SW 1271 (cell line): ENCODE measurements at places on chromosomes 6 and 20.

- no peak for DNase-seq
These were observed 156.1 kb upstream of the SMLR1 start for GRCh38 chr6:130671119-130671518.

- DNase-seq, result no peak
These were observed 173.2 kb downstream of the TMEM242 start for GRCh38 chr6:157150076-157150475.

DNA sequence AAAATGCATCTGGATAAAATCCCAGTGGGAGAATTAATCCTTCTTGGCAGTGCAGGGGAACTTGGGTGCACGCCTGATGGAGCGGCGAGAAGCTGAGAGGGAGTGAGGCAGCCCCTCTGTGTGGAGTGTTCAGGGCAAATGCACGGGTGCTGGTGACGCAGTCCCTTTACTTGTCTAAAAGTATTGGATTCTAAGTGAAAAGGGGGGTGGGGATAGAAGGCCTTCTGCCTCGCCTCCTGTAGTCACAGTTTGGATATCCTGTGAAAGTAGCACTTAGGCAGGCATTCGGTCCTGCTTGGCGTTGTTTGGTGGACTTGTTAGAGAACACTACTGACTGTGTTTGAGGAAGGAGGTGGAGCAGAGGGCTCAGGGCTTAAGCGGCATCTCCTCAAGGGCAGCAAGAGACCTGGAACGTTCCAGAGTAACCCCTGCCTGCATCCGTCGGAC, 39.3 kb downstream of the PHACTR3 start:
- no peak for DNase-seq

GRCh38 chr20:41141153-41141815, 3.9 kb downstream of the PLCG1 start:
- no peak for DNase-seq

- no peak for DNase-seq
These were observed 28.4 kb upstream of the SAYSD1 start for GRCh38 chr6:39143238-39143930.

GRCh38 chr20:1790386-1790785, 104.8 kb upstream of the SIRPA start:
- no peak for DNase-seq

DNA sequence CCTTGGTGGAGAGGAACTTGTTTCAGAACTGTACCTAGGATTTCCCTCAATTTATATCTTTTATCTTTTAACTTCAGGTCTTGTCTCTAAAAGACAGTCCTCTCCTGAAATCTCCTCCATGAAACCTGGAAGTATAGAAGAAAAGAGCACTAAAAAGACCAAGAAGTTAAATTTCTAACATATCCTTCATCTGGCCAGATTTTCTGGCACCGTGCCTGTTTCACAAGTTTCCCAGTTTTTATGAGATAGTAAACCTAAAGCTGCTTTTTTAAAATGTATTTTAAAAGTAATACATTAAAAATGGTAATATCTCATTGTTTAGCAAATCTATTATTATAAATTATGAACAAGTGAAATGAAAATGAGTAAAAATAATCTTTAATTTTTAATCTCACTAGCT, 348.3 kb upstream of the RSPO3 start:
- DNase-seq, result no peak

DNA sequence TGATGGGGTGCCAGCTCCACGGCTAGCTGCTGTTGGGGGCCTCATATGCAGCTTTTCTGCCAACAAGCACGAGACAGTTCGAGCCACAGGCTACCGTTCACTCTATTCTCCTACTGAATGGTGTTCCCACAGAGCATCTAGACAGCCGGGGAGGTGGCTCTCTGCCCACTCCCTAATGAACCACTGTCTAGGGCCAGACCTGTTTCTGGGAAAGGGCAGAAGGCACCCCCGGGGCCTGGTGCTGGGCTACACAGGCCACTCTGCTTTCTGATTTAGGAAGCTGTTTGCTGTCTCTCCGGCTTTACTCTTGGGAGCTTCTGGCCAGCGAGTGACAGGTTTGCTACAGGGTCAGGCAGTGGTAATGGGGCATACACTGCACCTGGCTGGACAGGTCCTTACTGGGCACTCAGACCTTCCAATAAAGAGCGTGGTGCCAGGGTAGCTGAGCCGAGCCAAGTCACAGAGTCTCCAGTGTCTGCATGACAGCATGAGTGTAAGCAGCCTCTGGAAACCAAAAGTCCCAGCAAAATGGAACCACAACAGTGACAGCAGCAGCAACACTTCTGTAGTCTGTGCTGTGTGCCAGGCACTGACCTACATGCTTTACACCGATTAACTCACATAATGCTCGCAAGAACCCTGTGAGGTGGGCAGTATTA, 8.4 kb downstream of the CCDC167 start:
- DNase-seq, result no peak

DNA sequence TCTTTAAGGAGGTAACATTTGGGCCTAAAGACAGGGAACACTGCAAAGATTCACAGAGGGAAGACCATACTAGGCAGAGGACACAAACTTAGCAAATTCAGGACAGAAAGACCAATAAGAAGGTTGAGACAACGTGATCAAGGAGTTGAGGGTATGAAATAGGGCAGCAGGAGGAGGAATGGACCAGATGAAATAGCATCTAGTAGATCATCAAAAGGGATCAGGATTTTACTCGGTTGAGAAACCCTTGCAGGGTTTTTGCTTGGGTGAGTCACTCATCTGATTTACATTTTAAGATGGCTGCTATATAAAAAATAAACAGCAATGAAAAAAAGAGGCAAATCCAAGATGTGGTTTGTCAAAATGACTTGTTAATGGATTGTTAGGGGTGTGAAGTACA, 4.7 kb downstream of the BCLAF1 start:
- DNase-seq, result no peak

DNA sequence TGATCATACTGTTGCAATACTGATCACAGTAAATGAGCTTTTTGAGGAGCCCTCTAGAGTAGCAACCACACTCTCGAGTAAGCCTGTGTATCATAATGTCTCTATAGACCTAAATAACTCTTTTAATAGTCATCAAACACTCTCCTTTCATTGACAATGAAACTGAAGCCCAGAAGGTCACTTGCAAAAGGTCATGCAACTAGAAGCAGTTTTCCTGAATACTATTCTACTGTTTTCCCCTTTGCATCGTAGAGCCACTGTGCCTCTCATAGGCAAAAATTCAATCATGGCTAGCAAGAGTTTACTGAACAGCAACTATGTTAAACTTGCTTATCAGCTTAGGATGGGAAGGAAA, 105.3 kb downstream of the HIVEP2 start:
- no peak for DNase-seq

GRCh38 chr6:5030596-5031136, 26.8 kb upstream of the RPP40 start:
- peak; percentile 7 for DNase-seq

- no peak for DNase-seq
These were observed 62.0 kb downstream of the KCNS1 start for GRCh38 chr20:45038745-45039474.

DNA sequence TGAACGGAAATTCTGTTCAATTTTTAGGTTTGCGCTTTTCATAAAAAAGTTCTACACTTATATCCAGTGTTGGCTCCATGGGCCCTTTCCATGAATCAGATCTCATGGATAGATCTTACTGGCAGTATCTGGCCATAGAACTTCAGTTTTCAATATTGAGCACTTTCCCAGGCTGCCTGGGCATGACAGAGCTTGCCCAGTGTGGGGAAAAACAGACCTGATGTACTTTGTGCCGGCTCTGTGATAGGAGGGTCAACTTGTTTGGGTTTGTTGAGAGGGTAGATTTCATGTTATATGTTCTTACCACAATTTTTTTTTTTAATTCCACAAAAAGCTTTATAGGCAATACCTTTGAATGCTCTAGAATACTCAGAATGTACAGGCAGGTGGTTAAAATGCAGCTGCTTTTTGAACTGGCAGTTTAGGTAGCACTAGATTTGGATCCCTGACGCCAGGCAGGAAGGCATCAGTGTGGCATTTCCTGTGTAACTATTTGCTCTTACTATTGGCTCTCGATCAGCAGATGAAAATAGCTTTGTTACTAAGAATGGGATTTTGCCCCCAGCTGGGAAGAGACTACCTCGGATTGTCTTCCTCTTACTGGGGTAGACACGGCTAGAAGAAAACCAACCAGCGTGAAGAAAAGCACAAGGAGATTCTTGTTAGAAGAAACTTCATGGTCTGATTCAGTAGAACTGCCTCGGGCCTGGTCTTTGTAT, 404.9 kb upstream of the SOX4 start:
- DNase-seq, result no peak

GRCh38 chr6:65638047-65638831, 68.8 kb downstream of the EYS start:
- DNase-seq, result no peak

- no peak for DNase-seq
These were observed 24.2 kb upstream of the PCSK2 start for GRCh38 chr20:17202673-17203072.

DNA sequence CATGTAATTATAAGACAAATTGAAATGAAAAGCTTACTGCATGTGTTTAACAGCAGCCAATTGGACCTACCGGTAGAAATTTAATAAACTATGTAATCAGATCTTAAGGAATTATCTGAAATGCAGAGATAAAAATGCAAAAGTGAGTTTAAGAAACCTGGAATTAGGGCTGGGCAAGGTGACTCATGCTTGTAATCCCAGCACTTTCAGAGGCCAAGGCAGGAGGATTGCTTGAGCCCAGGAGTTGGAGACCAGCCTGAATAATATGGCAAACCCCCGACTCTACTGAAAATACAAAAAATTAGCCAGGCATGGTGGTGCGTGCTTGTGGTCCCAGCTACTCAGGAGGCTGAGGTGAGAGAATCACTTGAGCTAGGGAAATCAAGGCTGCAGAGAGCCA, 74.1 kb downstream of the HFE start:
- no peak for DNase-seq

GRCh38 chr20:17617868-17618672, 48.2 kb downstream of the DSTN start:
- DNase-seq, result no peak

GRCh38 chr6:155194399-155194798, 69.4 kb upstream of the CLDN20 start:
- DNase-seq, result no peak

GRCh38 chr6:130997061-130997753, 65.8 kb downstream of the EPB41L2 start:
- no peak for DNase-seq

GRCh38 chr20:59165891-59166709, 2.5 kb downstream of the ZNF831 start:
- no peak for DNase-seq

GRCh38 chr6:111792914-111793700, 80.1 kb downstream of the FYN start:
- DNase-seq, result no peak

GRCh38 chr6:129212081-129212480, 329.1 kb downstream of the LAMA2 start:
- no peak for DNase-seq
